ENCODE measurements at places on chromosomes 2 and 18.

DNA sequence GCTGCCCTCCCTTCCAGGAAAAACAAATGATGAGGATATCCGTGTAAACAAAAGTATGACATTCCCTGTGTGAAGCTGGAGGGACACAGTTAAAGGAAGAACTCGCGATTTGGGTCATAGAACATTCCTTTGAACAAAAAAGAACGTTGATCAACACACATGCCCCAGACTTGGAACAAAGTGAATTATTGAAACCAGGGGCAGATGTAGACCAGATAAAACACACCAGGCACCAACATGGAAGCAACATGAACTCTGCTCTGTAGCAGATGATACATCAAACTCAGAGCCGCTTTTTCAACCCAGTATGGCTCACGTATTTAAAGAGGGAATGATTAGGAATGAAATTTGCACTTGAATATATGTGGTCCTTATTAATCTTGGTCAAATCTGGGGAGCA, 206.5 kb downstream of the TMEM182 start:
- no peak for DNase-seq

GRCh38 chr18:33946336-33946735, 278.4 kb downstream of the NOL4 start:
- no peak for DNase-seq

- DNase-seq, result no peak
Measured at GRCh38 chr2:69138793-69139459, 125.9 kb downstream of the ANTXR1 start.

DNA sequence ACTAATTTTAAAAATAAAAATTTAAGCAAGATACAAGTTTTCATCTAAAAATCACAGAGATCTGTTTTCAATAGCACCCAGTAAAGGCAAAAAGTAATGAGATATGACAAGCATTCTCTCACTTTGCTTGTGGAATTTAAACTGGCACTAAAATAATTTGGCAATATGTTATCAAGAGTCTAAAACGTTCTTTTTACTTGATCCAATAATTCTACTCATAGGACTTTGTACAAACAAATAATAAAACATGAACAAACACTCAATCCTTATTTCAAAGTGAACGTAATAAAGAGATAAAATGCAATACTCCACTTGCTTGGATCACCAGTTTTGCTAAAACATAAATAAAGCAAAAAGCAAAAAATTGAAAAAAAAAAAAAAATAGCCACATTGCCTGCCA, 30.4 kb downstream of the PIAS2 start:
- no peak for DNase-seq

DNA sequence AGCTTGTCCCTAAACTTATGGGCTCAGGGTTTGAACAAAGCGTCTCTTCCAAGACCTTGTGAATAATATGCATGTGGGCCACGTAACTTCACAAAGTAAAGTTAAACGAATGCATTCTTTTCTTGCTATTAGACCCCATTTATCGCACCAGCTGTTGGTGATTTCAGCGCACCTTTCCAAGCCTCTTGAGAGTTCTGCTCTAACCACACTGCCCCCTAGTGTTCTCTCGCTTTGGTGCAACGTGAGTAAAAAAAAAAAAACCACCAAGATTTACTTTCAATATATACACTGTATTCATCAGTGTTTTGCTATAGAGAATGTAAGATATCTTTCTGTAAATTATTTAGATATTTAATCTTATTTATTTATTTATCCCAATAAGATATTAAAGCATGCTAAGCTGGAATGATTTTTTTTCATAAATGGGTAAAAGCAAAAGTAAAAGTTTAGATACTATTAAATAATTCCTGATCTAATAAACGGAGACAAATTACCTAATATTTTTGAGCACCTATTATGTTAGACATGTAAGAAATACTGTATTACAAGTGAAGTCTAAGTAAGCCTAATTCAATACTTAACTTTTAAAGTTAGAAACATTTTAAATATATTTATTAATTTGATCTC, 459.5 kb downstream of the DLGAP1 start:
- DNase-seq, result peak; percentile 26

- peak; percentile 29 for DNase-seq
Measured at GRCh38 chr18:69947361-69948133, at the start of gene CD226. Gene CD226 (minus strand): TSS chr18:69947873. CDS start chr18:69947406, 467 bp downstream.

DNA sequence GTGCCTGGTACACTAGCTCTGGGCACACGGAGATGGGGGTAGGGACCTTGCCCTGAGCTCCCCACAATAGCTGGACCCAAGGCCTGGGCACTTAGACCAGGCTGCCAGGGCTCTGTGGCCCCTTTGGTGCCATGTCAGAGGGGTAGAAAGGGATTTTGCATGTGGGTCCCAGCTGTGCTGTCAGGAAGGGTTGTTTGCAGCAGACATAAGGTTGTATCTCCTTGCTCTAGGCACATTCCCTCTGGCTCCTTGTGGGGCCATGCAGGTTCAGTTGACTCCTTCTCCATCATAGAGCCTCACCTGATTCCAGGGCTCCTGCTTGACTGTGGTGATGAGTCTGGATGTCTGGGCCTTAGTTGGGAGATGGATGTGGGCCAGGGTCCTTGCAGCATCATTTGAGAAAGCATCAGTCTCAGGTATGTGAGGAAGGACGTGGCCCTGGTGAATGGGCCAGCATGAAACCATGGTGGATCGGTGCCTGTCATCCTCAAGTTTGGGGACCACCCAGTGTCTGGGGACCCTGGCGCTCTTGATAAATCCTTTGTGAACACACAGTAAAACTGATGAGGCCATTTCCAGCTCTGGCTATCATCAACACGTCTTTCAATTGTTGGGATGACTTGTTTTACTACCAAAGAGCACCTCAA, 461.9 kb upstream of the HS6ST1 start:
- DNase-seq, result no peak

GRCh38 chr2:27716301-27717069, 52.8 kb downstream of the SLC4A1AP start:
- DNase-seq, result no peak

DNA sequence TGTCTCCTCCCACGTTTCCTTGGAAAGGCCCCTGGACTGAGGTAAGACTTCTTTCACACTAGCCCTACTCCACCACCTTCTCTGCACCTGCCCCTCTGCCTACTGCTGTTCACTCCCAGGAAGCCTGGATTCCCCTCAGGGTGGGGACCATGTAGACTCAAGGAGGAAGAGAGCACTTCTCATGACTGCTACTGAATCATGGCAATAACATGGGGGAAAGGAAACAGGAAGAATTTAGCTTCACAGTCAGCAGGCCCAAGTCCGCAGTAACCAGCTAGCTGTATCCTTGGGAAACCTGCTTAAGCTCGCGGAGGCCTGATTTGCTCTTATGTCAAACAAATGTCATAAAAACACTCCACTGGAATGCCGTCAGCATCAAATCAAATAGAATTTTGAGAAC, 126.2 kb upstream of the CAPN13 start:
- no peak for DNase-seq
